ENCODE measurements at places on chromosomes 2 and 18. TPM values are rescaled to one million over a fixed set of nuclear protein-coding genes. Genes with fewer than 3 reads are reported as not detected.

GRCh38 chr2:190802129-190802528, 78.5 kb upstream of the GLS start:
- DNase-seq: no peak

The ZNF892 gene
- total RNA-seq: 16.7 TPM

GRCh38 chr18:57353940-57354461, 1.6 kb downstream of the ST8SIA3 start:
- peak; percentile 5 for DNase-seq

The ANKRD30BL gene
- not detected for total RNA-seq

GRCh38 chr2:45567974-45568789, 42.9 kb downstream of the SRBD1 start:
- DNase-seq: no peak

All from renal cortical epithelial cell (primary cell).